ENCODE measurements at places on chromosomes 11 and 22.

- no peak for DNase-seq
Measured at GRCh38 chr22:42901790-42902508, 44.9 kb upstream of the ARFGAP3 start.

DNA sequence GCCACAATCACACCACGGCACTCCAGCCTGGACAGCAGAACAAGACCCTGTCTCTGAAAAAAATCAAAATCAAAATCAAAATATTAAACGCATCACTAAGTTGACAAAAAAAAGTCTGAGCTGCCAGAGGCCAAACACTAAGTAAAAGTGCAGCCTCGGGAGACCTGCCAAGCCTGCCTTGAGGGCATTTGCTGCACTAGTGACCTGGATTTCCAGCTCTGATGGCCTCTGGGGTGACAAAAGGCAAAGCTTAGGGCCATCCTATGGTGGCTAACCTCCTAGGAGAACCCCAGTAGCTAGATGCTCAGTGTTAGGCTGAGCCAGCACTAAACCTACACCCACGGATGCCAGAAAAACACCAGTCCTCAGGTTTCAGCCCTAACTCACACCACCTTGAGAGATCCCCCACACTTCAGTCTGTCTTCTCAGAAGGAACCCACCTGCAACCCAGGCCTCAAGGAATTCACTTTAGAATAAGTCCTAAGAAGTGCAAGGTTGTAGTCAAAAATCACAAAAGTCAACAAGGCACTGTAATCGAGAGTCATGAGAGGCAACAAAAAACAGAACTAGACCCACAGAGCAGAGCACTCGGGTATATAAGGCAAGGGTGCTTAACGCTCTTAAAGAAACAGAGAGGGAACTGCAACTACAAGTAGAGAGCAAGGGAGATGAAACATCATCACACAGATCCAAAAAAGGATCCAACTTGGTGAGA is 28.6 kb downstream of the GNB1L start:
- DNase-seq: no peak

- no peak for DNase-seq
Measured at GRCh38 chr22:50713571-50714056, 24.4 kb upstream of the ACR start.

DNA sequence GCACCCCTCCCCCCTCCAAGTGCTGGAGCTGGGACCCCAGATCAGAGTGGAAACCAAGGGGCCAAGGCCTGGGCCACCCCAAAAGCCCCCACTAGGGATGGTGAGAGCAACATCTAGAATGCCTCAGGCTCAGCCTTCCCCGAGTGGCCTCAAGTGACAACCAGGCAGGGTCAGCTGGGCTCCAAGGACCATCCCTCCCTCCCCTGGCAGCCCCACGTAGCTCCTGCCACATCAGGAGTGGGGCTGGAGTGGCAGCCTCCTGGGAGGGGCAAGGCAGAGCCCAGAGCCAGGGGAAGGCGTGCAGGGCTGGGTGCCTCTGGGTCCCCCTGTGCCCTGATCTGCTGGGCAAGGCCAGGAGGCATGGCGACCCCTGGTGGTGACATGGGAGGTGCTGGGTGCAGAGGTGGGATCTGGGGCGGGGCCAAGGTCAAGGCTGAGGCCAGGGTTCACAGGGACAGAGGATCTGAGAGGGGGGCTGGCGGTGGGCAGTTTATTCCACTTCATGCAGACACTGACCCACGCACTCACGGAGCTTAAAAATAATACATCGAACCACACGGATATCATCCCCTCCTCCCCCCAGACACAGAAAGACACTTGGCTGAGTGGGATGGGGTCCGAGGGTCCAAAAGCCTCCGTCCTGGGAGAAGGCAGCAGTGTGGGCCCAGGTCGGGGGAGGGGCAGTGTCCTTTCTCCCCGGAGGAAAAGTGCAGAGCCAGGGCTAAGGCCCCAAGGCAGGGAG is 15.8 kb upstream of the EHD1 start:
- DNase-seq: peak; percentile 76

GRCh38 chr22:34886812-34887211 is 179.1 kb upstream of the ISX start:
- no peak for DNase-seq

- no peak for DNase-seq
Measured at GRCh38 chr11:61966734-61967115, 709 bp downstream of the FTH1 start.

- no peak for DNase-seq
Measured at GRCh38 chr11:63639199-63639832, 25.1 kb upstream of the PLAAT3 start.

GRCh38 chr11:64987998-64988854 is 8.5 kb downstream of the BATF2 start:
- DNase-seq: no peak

All from stimulated activated CD8-positive, alpha-beta memory T cell treated with anti-CD3 and anti-CD28 coated beads, Interleukin-12 subunit alpha, Interleukin-12 subunit beta, amount 100 ng/mL, for 4 hours (primary cell).